ENCODE measurements at places on chromosomes 6 and 20.

DNA sequence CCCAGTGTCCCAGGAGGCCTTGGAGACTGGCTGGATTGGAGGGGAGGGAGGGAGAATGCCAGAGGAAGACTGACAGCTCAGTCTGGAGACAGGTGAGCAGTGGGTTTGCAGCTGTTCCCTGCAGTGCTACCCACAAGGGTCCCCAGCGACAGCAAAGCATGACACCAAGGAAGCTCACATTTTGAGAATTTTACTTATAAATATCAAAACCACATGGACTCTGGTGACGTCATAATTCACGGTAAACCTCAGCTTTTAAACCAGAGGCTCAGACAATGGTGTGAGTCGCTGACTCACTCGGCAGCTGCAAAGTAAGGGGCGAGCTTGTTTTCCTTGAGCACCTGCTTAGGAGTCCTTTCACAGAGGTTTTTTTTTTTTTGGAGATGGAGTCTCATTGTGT lies 65.2 kb downstream of the THBS2 start:
- no peak for DNase-seq

- no peak for DNase-seq
These were observed 143.3 kb downstream of the MYO6 start for GRCh38 chr6:75892384-75892783.

DNA sequence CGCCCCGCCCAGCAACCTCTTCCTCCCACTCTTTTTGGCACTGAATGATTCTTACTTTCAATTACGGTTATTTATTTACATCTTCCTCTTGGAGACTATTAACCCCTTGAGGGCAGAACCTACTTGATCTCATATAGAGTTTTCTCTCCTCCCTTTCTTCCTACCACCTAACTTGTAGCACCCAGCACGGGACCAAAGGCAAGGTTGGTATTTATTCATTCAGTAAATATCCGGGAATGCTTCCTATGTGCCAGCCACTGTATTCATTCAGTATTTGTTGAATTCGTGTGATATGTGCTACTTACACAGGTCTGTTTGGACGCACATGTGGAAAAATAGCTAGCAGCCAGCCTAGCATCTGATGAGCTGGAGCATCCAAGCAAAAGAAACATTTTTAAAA lies 1.3 kb upstream of the CNKSR3 start:
- no peak for DNase-seq

- DNase-seq, result no peak
These were observed 82.6 kb downstream of the PROKR2 start for GRCh38 chr20:5234158-5234557.

DNA sequence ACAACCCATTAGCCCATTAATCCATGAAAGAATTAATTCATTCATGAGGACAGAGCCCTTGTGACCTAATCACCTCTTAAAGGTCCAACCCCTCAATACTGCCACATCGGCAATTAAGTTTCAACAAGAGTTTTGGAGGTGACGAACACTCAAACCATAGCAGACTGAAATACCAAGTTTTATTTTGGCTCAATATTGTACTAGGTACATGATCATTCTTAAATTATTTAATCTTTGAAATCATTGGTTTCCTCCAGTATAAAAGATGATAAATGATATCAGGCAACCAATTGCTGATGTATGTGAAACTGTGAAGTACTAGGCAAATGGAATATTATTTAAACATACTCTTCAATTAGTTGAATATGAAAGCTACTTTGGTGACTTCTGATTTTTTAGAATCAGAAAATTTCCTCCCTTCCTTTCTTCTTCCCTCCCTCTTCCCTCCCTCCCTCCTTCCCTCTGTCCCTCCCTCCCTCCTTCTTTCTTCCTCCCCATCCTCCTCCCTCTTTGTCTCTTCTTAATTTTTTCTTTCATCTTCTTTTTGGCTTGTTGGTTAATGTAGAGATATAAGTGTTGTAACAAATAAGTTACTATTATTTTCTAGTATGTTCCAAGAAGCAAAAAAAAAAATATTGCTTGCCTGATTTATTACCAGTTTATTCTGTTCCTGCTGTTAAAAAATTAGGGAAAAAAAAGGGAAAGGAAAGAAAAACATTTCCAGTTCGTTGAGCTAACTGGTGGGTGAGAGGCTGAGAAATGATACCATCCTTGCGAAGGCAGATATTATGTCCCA lies 233.9 kb upstream of the ZNF217 start:
- no peak for DNase-seq

GRCh38 chr6:17725083-17725482 lies 18.4 kb upstream of the NUP153 start:
- DNase-seq, result peak; percentile 80

- no peak for DNase-seq
These were observed 10.2 kb downstream of the DOK5 start for GRCh38 chr20:54485631-54486030.

DNA sequence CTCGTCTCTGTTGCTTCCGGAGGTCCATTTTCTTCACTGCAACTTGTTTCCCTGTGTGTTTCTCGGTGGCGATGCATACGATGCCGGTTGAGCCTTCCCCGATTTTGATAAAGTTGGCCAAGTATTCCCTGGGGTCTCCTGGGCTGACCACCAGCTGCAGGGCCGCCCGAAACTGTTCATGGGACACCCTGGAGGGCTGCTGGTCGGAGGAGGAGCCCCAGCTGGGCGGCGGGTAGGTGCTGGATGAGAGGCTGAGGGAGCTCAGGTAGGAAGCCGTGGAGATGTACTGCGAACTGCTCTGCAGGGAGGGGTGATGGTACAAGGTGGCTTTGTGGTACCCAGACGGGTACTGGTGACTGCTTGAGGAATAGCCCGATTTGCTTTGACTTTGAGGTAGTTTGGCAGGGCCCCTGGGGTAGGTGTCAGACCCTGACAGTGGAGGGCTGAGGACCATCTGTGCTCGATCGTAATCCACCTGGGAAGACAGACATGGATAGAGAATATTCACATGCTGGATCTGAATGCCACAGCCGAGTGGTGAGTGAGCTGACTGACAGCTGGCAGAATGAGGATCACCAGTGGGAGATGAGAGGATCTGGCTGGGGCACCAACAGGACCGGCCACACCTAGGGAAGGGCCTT lies 51.6 kb downstream of the LAMP5 start:
- DNase-seq, result no peak

GRCh38 chr20:21166801-21167200 lies 40.9 kb downstream of the KIZ start:
- no peak for DNase-seq

GRCh38 chr6:160979061-160979708 lies 12.4 kb upstream of the MAP3K4 start:
- no peak for DNase-seq

- no peak for DNase-seq
These were observed 11.3 kb downstream of the DLK2 start for GRCh38 chr6:43444036-43444435.

DNA sequence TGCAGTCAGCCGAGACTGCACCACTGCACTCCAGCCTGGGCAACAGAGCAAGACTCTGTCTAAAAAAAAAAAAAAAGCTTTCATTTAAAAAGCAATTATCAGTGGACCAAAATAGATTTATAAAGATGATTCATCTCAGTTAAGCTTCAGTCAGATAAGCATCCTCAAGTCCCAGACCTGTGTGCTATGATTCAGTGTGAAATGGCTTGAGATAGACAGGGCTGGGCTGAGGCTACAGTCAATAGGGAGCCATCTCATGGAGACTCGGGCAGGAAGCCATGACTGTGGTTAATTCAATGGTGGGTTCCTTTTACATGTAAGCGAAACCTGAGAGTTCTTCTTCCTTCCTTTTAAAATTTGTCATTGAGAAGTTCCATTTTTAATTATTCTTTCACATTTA lies 276.0 kb downstream of the TFAP2A start:
- no peak for DNase-seq

DNA sequence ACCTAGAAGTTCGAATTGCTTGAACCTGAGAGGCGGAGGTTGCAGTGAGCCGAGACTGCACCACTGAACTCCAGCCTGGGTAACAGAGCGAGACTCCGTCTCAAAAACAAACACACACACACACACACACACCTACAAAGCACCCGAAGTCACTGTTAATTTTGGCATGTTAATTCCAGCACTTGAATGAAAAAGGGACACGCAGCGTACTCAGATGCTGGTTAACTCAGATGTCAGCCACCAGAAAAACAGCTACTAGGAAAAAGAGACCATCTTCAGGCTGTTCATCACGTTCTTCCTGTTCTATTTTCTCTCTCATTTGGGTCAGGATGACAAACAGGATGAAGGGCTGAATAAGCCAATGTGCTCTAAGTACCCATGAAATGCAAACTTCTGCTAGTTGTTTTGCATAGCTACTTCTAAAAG lies 46.9 kb downstream of the BLOC1S5 start:
- DNase-seq, result no peak

GRCh38 chr6:151842816-151843215 lies 35.3 kb downstream of the ESR1 start:
- no peak for DNase-seq

DNA sequence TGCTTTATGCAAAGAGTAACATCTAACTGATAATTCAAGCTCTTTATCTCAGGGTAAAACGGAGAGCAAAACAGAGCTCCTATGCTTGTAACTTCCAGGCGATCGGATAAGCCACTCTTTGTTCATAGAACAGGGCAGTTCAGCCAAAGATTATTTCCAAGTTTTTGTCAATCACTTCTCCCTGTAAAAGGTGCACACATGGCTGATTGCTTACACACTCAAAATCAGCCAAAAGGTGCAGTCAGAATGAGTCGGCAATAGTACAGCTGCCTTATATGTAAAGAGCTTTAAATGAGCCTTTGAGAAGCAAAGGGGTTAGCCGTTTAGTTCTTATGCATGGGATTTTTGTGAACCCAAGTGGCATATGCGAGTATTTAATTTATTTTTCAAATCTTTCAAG lies 449.6 kb upstream of the POU3F2 start:
- no peak for DNase-seq

GRCh38 chr6:10561611-10562199 lies 40.6 kb downstream of the GCNT2 start:
- DNase-seq, result peak; percentile 62

DNA sequence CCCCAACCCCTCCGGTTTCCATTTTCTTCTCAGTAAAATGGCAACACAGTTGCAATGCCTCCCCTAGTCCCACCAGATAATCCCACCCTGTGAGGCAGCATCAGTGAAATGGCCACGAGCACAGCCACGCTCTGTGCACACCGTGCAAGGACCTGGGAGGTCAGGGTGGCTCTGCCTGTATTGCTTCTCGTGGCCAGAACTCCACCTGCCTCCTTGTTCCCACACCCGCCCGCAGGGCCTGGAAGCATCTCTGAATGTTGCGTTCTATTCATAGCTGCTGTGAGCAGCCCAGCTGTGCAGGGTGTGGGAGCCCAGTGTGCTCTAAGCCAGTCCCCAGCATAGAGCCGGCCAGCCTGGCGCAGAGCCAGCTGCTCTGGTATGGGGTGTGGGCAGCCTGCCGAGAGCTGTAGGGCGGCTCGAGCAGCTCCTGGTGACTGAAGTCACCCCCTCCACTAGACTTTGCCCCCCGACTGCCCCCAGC lies 161.1 kb downstream of the DLL1 start:
- no peak for DNase-seq

DNA sequence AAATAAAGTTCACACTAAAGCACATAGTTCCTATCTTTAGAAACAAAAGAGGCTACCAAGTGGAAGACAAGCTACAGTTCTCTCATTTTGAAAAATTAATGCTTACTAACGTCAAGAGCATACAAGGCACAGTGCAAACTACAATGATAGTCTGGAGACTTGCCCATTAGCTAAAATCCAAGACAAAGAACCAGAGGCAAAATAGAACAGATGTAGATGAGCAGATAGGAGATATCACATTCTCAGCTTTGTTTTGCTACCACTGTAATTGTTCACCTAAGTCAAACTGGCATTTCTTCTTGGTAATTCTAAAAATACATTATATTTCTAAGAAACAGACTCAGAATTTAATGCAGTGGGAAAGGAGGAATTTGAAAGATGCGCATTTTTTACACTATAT lies 5.2 kb downstream of the TMEM30A start:
- no peak for DNase-seq

DNA sequence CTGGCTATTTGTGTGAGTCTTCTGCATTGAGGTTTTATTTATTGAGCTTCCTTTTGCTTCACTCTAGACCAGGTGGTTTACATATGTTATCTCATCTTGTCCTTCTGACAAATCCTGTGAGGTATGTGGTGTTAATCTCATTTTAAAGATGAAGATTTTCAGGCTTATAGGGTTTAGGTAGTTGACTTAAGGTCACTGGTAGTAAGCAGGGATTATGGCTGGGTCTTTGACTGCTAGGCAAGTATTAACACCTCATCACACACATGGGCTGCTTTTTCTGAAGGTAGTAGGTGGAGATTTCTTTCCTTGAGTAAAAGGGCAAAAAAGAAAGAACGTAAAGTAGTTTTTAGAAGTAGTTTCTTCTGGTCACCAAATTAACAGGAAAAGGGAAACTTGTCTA lies 72.6 kb downstream of the CDKAL1 start:
- no peak for DNase-seq

DNA sequence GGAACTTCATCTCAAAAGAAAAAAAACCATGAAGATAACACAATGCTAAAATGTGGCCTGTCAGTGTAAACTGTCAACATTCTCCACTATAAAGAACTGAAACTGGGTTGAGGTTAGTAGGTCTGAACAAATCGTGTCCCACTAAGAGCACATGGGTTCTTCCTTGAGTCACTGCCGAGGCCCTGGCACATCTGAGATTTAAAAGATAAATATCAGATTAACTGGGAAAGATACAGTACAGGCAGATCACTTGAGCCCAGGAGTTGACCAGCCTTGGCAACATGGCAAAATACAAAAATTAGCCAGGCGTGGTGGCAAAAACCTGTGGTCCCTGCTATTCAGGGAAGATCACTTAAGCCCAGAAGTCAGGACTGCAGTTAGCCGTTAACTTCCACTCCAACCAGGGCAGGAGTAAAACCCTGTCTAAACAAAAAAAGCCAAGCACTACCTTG lies 5.6 kb downstream of the EEF1A1 start:
- no peak for DNase-seq

DNA sequence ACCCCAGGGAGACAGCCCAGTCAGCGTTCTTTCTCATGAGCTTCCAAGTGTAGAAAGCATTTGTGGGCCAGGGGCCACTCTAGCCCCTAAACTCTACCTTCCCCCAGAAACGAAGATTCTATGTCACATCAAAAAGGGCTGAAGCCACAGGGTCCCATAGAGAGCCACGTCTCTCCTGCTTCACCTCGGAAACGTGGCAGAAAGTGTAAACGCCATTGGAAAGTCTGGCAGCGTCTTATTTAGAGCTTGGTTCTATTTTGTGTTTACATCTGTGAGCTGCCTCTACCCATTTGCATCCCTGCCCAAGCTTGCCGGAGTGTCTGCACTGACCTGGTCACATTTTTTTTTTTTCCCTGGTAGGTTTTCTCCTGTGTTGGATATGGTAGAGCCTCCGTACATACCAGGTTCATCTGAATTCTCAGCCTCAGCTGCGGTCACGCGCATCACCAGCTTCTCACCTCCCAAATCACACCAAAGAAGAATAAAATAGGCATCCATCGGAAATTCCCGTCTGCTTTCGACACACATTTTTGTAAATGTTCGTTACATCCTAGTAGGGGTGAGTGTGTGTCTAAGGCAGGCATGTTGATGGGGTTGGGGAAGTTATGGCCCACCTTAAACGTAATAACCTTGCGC lies 62.6 kb downstream of the NPEPL1 start:
- no peak for DNase-seq

DNA sequence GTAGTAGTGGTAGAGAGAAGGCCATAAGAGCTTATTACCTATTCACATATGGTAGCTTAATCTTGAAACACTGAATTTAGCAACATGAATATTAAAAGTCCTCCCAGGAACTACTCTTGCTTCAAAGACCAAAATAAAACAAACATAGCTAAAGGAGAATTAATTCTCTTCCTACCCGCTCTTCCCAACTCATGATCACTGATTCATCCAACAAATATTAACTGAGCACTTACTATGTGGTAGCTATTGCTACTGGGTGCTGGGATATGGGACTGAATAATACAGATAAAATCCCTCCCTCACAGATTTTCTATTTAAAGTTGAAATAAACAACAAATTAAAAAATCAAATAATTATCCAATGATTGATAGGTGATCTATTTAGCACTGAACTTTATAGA lies 287.1 kb downstream of the BTBD9 start:
- DNase-seq, result no peak

All from dermis microvascular lymphatic vessel endothelial cell (primary cell).